ENCODE measurements at places on chromosomes 3 and 15. TPM values are rescaled to one million over a fixed set of nuclear protein-coding genes. Genes with fewer than 3 reads are reported as not detected.
A peak's percentile ranks its signal among the peaks of the same experiment; 100 is the strongest.

DNA sequence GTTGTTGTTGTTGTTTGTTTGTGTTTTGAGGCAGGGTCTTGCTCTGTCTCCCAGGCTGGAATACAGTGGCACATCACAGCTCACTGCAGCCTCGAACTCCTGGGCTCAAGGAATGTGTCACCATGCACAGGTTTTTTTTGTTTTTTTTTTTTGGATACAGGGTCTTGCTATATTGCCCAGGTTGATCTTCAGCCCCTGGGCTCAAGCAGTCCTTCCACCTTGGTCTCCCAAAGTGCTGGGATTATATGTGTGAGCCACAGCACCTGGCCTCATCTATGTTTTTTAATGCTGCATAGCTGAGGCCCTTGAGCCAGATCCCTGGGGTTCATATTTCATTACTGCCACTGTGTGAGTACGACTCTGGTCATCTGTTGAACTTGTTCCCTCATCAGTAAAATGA, 352.6 kb downstream of the FEZF2 start:
- DNase-seq, result no peak

DNA sequence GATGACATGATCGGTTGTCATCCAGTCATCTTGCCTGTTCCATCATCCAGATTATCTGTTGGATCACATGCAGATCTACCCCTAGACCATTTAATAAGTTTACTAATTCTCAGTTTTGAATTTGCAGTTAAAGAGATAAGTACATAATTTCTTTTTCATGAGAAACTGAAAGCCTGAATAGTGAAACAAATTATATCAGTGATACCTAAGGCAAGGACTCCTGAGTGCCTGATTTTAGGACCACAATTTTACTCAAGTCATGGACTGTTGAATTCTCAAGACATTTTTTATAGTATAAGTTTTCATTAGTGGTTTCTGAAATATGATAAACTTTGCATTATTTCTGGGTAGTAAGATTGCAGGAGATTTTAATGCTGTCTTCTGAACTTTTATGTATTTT, 13.2 kb downstream of the SIDT1 start:
- DNase-seq, result no peak

DNA sequence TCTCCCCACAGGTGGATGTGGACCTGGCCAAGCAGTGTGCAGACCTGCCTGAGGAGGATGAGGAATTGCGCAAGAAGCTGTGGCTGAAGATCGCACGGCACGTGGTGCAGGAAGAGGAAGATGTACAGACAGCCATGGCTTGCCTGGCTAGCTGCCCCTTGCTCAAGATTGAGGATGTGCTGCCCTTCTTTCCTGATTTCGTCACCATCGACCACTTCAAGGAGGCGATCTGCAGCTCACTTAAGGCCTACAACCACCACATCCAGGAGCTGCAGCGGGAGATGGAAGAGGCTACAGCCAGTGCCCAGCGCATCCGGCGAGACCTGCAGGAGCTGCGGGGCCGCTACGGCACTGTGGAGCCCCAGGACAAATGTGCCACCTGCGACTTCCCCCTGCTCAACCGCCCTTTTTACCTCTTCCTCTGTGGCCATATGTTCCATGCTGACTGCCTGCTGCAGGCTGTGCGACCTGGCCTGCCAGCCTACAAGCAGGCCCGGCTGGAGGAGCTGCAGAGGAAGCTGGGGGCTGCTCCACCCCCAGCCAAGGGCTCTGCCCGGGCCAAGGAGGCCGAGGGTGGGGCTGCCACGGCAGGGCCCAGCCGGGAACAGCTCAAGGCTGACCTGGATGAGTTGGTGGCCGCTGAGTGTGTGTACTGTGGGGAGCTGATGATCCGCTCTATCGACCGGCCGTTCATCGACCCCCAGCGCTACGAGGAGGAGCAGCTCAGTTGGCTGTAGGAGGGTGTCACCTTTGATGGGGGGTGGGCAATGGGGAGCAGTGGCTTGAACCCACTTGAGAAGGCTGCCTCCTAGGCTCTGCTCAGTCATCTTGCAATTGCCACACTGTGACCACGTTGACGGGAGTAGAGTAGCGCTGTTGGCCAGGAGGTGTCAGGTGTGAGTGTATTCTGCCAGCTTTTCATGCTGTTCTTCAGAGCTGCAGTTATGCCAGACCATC, 8.6 kb downstream of the VPS18 start:
- peak; percentile 86 for DNase-seq

DNA sequence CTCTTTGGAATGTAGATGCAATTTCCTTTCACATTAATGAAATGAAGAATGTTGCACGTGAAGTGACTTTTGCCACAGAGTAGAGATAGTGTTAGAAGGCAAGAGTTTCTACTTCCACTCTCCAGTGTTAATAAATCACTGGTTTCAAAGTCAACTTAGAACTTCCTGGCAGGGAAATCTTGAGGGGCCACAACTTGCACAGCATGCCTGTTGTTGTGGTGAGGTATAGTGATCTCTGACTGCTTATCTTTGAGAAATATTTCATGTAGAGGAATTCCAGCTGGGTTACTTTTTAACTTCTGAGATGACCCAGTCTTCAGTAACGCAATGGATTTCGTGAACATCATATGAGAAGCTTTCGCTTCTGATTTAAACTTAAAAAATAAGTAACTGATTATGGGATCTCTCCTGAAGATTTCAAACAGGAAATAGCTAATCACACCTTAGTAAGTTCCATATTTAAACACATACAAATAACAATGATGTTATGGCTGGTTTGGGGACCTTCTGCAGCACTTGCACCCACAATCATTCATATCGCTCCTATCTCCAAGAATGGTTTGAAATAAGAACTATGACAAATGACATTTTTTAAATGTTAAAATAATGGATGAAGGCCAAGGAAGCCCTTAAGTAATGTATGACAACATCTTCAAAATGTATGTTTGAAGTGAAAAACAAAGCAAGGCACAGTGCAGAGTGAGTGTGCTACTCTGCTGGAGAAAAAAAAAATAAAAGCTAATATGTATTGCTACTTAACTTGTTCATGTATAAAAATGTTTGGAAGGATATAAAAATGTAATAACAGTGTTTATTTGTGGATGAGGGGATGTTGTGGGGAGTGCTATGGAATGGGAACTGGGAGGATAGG, 726.5 kb upstream of the NECTIN3 start:
- DNase-seq, result no peak

DNA sequence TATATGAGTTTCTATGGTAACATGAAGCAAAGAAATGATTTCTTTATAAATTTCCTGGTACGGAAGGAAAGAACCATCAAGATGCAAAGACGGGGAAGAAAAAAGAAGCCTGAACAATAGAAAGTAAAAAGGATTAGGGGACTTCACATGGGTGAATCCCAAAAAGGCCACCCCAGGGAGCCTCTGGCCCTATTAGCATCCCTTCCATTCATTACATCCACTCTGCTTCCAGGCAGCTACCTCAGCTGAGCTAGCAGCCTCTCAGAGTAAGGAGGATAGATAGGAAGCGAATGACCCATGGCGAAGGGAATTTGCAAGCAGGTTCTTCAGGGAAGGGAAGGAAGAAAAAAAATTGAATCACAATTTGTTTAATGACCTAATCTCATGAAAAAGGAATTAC, 81.6 kb downstream of the GABRB3 start:
- DNase-seq, result no peak

DNA sequence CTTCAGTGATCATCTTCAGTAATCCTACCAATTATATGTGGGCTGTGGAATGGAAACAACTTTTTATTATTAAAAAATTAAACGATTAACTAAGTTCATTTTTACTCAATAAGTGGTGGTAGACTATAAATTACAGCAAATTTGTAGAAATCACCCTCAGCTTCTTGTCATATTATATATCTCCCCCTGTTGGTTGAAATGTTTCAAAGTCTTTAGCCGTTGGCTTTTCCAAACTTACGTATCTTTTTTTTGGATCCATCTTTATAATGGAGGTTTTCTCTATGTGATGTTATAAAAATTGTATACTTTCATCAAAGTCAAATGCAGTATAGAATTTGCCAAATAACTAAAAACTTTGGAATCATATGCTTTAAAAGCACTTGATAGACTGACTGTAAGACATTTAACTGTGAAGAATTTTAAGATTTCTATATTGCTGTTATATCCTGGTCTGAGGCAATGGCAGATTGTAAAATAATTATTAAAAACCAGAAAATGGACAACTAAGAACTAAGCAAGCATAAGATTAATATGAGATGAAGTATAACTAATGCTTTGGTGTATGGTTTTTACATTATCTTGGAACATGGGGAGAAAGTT, 44.7 kb downstream of the ATP11B start:
- DNase-seq, result no peak

Gene GPR27
- 2.6 TPM for total RNA-seq

GRCh38 chr3:156509189-156510174, 45.4 kb downstream of the SSR3 start:
- DNase-seq, result no peak

Gene IL16
- total RNA-seq, result 34.6 TPM

- no peak for DNase-seq
Observed at GRCh38 chr3:24237971-24238706, 256.5 kb downstream of the THRB start.

DNA sequence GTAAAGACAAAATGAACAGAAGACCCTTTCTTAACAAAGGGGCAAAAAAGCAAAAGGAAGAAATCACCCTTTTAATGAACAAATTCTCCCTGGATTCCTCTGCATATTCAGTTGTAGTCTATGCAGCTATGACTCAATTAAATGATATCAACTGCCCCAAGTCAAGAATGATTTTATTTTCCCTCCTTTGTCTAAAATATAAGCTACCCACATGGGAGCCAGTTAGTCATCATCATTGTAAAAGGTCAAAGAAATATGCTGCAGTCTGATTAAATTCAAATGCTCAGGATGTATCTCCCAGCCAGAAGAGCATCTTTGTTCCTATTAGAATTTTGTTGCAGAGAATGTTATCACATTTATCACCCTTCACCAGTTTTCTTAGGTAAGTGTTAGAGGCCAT, 84.0 kb downstream of the SST start:
- DNase-seq, result no peak

DNA sequence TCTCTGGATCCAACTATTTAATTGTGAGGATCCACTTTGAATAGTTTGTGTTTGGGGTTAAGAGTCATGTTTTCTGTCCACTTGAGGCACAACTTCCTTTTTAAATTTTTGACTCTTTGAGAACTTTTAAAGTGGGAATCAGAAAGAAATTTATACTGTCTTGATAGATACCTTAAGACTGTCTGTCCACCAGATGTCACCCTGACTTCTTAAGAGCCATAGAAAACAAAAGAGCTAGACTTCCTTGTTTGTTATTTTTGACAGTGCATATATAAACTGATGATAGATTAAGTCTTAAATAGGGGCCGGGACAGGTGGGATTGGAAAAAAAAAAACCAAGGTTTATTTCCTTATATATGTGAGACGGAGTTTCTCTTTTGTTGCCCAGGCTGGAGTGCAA, 52.1 kb upstream of the WDR72 start:
- DNase-seq, result no peak

Gene SI
- not detected for total RNA-seq

DNA sequence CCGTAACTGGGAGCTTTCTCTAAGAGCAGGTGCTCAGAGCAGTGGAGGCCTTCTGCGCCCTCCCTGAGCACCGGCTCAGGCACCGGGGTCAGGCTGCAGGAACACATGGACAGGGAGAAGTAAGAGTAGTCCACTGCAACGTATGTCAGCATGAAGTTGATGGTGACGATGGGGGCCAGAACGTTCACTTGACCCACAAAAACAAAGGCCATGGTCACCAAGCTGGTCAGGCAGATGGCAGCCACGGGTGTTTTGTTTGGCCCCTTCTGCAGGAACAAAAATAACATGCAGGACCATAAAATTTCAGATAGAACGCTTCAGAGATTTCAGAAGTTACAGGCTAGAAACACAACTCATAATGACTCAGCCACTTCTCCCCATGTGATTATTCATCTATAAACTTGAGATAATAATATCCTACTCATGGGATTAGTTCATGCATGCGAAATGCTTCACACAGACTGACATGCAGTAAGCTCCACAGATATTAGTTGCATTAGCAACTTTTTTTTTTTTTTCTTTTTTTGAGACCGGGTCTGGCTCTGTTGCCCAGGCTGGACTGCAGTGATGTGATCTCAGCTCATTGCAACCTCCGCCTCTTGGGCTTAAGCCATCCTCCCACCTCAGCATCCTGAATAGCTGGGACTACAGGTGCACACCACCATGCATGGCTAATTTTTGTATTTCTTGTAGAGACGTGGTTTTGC, 52.2 kb upstream of the HEG1 start:
- DNase-seq, result no peak

DNA sequence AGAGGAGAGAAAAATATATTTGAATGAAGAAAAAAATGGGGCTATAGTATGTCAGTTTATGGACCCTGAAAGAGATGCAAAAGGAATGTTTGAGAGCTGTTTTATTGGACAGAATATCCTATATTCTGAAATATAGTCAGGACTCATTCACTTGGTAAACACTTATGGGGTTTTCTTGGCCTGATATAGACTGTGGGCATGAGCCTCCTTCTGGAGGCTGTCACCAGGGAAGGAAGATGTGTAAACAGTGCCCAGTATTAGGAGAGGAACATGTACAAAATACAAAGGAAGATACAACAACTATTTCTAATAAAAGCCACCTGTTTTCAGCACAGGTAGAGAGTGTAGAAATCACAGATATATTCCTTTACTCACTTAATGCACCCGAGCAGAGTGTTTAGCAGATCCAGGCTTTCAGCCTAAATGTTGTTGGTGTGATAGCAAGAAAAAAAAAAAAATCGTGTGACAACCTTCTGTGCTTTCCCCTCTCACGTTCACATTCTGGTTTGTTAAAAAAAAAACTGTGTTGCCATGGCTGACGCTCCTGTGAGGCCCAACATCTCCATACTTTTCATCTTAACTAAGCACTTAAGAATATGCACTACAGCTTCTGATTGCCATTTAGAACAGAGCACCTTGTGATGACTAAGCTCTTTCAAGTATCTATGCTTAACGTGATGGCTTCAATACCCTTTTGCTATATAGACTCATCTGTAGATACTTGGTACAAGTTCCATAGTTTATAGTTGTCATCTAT, 134.1 kb downstream of the MBNL1 start:
- DNase-seq, result no peak

- DNase-seq, result no peak
Observed at GRCh38 chr3:151299006-151299405, 17.6 kb downstream of the GPR87 start.

GRCh38 chr15:47041301-47041700, 676.0 kb upstream of the SEMA6D start:
- DNase-seq, result no peak
